Stimulated activated CD8-positive, alpha-beta memory T cell treated with anti-CD3 and anti-CD28 coated beads, Interleukin-7, amount 100 ng/mL, for 4 hours (primary cell): ENCODE measurements at places on chromosomes 12 and 14.

DNA sequence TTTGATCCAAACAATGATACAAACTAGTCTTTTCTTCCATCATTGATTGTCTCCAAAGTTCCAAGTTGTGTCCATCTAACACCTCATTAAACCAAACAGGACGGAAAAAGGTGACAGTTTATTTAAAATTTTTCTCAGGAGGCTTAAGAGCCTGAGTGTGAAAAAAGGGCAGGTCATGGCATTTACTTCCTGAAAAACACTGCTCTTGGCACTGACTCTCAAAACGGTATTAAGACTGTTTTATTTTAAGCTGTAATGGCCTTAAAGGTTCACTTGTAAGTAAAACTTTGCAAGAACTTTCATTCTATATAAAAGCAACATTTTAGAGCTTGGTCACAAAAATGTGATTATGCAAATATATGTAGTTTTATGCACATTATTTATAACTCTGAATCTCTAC is 222.5 kb downstream of the SLC2A13 start:
- DNase-seq, result no peak

DNA sequence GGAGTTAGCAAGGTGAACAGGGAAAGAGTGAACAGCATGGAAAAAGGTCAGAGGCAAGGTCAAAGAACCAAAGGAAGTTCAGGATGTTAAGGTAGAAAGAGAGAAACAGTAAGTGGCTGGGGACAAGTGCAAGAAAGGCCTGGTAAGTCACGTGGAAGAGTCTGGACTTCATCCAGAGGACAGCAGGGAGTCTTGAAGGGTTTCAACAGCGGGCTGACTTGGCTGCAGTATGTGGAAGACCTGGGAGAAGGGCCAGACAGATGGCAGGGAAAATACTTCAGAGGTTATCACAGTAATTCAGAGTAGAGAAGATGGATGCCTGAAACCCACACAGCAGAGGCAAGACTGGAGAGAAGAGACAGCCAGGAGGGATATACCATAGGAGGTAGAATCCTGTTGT is 34.0 kb downstream of the CIT start:
- DNase-seq, result no peak

DNA sequence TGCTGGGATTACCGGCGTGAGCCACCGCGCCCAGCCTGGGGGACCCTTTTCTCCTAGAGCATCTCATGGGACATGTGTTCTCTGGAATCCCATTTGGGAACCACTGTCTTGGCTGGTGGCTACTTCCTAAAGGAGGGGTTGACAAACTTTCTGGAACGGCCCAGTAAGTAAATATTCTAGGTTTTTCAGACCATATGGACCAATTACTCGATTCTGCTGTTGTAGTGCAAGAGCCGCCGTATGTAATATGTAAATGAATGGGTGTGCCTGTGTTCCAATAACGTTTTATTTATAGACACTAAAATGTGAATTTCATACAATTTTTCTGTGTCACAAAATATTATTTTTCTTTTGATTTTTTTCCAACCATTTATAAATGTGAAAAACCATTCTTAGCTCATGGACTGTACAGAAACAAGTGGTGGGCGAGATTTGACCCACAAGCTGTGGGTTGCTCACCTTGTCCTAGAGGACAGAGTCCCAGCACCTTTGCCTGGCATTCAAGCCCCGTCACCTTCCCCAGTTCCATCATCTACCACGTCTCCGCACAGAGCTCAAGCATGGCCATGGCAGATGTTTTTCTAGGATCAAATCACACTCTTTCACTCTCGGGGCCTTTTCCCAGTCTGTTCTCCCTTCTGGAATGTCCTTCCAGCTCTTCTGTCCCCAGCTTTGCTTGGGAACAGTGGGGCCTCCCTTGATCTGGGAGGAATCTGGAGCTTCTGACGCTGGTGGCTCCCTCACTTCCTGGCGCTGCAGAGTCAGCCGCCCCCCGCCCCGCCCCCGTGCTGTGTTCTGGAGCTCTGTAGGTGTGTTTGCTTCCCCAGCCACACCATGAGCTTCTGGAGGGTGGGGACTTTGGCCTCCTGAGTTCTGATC is 17.9 kb upstream of the RCOR1 start:
- no peak for DNase-seq

GRCh38 chr12:107530701-107531100 is 154.9 kb upstream of the PWP1 start:
- no peak for DNase-seq

DNA sequence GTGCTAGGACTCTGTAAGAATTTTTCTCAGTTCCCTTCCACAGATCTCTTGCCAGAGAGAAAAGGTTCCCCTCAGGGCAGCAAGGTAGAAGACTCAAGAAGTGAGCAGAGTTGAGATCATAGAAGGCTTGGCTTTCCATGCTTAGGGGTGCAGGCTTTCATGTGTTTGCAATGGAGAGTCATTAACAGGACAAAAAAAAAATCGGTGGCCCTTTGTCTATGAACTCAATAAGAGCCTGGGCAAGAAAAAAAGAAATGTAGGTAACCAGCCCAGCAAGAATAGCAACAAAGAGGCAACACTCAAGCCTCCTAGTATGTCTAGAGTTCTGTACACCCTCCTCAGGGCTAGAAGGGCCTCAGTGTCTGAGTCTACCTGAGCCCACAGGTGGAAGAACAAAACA is 23.4 kb upstream of the LRP6 start:
- no peak for DNase-seq

DNA sequence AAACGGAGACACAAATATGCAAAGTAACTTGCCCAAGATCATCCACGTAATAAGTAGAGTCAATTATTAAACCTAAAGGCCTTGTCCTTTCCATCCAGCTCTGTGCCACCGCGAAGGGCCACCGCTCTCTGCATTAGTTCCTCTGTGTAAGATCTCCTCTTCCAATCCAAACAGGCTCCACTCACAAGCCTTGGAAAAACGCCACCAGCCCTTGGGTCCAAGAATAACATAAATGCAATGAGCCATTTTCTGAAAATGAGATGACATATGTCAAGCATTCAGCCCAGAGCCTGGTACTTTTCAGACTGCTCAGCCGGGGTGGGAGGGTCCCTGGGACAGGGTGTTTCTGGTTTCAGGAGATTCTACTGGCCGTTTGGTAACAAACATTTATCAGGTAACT is 30.0 kb downstream of the DGLUCY start:
- no peak for DNase-seq

- no peak for DNase-seq
Measured at GRCh38 chr14:103280278-103280928, 53.6 kb upstream of the EIF5 start.

DNA sequence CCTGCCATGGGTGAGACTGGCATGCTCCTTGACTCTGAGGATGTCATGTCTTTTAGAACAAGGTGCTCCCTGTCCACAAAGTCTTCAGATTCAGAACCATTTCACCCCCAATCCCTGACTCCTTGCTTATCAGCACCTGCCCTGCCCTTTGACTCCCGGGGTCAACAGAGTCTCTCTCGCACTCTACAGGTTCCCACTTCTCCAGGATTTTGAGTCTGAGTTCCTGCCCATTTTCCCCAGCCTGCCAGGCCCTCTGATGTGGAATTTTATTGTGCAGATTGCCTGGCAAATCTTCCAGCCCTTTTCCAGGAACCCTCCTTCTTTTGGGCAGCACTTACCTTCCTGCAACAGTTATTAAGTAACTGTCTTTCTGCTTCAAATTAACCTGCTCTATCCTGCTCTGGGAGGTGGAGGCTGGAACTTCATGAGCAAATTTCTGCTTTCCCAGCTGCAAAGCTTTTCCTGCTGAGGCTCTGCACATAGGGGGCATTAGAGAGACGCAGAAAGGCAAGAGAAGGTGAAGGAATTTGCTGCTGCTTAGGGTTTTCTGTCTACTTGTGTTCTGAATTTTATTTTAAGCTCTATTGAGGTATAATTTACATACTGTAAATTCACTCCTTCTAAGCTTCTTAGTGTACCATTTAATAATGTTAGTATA is 259.1 kb downstream of the PCNX1 start:
- DNase-seq, result no peak

- DNase-seq, result no peak
Measured at GRCh38 chr14:21643407-21643806, 8.7 kb upstream of the OR10G2 start.

GRCh38 chr12:62335796-62336195 is 75.6 kb downstream of the USP15 start:
- no peak for DNase-seq

DNA sequence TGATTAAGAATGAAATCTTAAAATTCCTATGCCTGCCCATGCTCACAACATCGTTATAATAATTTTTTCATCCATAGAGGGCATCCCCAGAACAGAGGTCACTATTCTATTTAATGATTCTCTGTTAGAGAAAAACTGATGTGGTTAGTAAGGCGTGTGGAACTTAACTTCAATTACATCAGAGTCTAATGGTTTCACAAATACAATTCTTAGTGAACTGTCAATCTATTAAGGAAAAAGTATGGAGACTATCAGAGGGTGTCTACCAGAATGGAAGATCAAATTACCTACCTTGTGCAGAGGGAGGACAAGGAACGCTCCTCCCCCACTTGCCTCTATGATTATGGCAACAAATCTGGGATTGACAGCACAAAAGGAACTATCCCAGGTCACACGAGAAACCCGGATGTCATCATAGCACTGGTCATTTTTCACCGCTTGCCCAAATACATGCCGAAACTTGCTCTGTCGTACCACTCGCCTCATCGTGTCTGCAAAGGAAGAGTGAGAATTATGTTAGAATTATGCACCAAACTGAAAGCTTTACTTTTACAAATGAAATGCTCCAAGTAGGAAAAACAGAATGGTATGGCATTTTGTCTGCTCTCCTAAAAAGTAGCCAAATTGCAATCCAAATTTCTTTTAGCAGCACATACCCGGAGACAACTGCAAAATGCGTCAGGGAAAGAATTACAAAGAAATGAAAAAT is 30.3 kb downstream of the CORO1C start:
- DNase-seq, result no peak
